T1000 (cell line): ENCODE measurements at places on chromosomes 11 and 22.

DNA sequence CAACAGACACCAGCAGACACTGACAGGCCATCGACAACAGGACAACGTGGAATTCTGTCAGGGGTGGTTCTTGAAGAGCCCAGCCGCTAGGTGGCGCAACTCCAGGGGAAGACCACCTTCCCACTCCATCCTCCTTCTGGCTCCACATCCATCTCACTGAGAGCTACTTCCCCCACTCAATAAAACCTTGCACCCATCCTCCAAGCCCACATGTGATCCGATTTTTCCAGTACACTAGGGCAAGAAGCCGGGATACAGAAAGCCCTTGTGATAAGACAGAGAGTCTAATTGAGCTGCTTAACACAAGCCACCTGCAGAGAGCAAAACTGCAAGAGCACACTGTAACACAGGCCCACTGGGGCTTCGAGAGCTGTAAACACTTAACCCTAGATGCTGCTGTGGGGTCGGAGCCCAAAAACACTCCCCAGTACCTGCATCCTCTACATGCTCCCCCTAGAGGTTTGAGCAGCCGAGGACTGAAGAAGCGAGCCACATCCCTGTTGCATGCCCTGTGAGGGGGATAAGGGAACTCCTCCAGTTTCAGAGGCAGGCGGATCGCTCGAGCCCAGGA is 11.5 kb upstream of the RAB39A start:
- DNase-seq, result no peak

DNA sequence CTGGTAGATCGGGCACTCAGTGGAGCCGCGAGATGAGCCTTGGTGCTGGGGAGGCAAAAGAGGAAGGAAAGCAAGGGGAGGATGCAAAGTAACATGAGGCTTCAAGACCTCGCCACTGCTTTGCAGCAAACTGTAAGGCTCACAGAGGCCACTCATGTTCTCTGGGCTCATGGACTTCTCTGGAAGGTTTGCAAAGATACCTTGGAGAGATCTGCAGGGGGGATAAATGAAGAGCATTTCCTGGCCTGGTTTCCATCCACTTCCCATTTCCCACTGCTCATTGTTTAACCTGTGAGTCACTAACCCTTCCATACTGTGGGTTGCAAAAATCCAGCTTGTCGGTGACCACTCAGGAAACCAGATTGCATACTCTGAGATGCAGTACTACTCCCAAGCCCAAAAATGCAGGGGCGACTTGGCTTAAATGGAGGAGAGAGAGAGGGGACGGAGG is 38.5 kb downstream of the OSBP2 start:
- DNase-seq, result no peak

DNA sequence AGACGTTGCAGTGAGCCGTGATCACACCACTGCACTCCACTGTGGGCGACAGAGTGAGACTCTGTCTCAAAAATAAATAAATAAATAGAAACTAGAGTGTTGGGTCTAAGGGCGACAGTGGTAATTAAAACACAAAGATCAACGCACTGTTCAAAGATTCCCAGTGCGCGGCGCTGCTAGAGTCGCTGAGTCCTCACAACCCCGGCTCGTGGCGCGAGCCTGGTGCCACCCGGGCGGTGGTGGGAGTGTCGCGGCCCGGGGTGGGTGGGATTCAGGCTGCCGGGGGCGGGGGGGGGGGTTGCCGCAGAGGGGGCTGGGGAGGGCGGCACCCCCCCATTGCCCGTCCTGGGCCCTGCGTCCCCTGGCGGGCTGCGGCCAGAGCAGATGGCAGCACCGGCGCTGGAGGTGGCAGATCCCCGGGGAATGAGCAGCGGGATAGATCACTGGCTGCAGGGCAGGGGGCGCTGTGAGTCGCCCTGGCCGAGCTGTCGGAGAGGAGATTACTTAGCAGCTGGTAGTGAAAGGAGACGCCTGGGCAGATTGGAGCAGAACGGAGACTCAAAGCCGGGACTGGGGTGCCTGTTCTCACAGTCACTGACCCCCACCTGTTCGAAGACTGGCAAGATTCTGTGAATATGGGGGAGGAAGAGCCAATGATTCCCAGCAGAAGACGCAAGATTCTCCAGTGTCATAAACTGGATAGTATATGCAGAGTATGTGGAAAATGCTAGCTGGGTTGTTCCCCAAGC is 30.2 kb upstream of the APOBEC3A start:
- no peak for DNase-seq

- no peak for DNase-seq
Observed at GRCh38 chr11:9838961-9839360, 175.1 kb downstream of the SWAP70 start.

DNA sequence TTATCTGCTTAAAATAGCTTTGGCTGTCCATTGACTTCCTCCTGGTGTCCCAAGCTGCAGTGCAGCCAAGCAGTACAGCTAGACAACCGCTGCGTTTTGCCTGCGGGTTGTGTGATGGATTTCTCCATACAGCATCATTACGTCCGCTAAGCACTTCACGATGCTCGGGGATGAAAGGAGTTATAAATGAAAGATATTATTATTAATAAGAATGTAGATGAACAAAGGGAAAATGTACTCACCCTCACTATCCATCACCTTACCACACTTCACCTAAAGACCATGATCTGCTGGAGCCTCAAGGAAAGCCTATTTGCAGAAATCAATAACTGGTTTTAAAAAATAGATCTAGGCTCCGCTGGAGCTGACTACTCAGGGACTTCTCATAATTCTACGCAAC is 509.1 kb downstream of the OPCML start:
- no peak for DNase-seq

- DNase-seq, result no peak
Observed at GRCh38 chr11:79052544-79052943, 388.3 kb downstream of the TENM4 start.

DNA sequence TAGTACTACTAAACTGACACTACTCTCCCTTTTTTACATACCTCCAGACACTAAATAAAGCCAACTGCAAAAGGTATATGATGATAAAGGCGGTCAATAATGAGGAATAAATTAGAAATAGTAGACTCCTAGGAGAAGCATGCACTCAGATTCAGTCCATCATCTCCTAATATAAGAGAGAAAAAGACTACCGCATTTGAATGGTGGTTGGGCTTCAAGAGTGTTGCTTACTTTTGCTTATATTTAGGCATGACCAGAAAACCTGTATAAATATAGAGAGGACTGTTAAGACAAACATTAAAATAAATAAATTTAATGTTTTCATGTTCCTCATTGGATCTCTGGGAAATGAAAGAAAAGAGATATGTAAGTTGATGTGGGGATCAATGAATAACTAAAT is 1137.0 kb downstream of the FAM181B start:
- DNase-seq, result no peak

- DNase-seq, result no peak
Observed at GRCh38 chr11:47905358-47906059, 57.4 kb upstream of the NUP160 start.

GRCh38 chr11:12188548-12189317 is 78.3 kb downstream of the MICAL2 start:
- no peak for DNase-seq

DNA sequence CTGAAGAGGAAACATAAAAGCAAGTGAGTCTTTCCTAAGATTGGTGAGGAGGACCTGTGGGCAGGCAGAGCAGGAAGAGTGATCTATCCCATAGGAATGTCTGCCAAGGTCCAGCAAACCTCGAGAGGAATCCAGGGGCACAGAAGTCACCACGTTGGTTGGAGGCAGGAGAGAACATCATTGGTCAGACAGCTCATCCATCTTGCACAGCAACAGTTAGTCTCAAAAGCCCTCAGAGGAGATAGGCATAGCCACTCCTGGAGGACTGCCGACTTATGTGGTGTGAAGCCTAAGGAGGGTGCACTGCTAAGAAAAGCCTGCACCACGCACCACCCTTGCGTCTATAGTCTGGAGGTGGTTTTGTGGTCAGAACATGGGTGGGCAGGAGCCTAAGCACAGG is 109.1 kb downstream of the RASSF10 start:
- peak; percentile 70 for DNase-seq

- DNase-seq, result no peak
Observed at GRCh38 chr11:72869831-72870230, 55.6 kb downstream of the ATG16L2 start.

- no peak for DNase-seq
Observed at GRCh38 chr11:92390783-92391182, 166.2 kb downstream of the FAT3 start.

- no peak for DNase-seq
Observed at GRCh38 chr11:73321604-73322381, 13.7 kb downstream of the ARHGEF17 start.

GRCh38 chr11:68977781-68978625 is 2.8 kb downstream of the MRGPRD start:
- DNase-seq, result no peak

- no peak for DNase-seq
Observed at GRCh38 chr11:134170919-134171281, 52.9 kb downstream of the NCAPD3 start.

DNA sequence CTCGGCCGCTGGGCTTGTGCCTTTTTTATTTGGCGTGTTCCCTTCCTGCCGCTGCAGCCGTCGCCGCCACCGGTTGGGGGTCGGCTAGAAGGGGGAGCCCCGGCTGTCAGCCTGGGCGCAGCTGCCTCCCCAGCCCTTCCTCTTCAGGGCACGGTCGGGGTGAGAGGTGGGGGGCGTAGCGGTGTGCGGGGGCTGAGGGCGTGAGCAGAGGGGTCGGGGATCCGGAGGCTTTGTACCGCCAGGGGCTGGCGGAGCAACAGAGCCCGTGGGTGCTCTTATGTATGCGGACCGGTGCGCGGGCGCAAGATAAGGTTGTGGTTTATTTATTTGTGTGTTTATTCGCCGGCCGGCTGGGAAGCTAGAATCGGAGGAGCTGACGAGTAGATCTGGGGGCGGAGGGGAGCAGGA is 477 bp downstream of the ZBTB16 start:
- DNase-seq, result no peak

DNA sequence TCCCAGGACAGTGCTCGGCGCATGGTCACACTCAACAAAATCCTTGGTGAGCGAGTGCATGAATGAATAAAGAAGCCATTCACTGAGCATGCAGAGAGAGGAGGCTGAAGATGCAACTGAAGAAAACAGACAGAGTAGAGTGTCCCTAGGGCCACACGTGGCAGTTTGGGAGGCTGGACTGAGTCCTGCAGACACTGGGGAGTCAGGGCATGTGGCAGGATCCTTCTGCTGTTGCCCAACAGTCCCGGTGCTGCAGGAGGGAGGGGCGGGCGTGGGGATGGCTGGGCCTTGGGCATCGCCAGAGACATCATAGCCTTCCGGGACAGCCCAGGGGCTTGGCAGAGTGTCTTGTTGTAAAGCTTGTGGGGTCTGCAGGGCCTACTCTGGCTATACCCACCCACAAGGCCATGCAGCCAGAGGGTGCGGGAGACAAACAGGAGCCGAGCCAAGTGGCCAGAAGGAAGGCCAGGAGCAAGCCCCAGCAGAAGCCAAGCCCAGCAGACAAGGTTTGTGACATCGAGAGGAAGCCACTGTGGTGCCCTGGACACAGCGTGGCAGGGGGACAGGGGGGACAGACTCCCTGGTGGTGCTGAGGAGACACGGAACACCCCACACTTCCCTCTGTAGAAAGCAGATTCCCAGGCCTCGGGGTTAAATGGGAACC is 26.7 kb upstream of the FBLN1 start:
- DNase-seq, result no peak

DNA sequence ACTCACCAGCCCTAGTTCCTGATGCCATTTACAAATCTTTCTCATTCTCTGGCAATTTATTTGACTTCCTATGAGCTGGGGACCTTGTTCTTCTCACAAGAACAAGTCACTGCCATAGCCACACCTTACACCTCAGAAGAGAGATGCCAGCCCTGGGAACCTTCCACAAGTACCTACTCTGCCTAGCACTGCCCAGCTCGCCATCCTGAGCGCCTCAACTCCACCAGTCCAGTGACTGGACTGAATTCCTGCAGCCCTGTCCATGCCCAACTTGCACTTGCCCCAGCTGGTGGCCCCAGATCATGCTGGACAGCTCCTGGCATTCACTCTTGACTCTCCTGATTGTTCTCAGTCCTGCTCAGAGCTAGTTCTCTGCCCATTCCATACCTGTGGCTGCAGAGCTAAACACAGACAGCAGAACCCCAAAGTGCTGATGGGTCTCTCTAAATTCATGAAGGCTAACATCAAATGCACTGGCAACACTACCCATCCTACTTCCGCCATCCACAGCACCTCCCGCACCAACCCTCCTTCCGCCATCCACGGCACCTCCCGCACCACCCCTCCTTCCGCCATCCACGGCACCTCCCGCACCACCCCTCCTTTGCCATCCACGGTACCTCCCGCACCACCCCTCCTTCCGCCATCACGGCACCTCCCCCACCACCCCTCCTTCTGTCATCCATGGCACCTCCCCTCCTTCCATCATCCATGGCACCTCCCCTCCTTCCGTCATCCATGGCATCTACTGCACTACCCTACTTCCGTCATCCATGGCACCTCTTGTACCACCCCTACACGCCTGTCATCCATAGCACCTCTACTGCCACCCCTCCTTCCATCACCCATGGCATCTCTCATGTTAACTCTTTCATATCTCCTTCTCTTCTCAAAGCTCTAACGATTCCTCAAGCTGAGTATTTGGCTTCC is 23.6 kb upstream of the SLC25A1 start:
- no peak for DNase-seq

DNA sequence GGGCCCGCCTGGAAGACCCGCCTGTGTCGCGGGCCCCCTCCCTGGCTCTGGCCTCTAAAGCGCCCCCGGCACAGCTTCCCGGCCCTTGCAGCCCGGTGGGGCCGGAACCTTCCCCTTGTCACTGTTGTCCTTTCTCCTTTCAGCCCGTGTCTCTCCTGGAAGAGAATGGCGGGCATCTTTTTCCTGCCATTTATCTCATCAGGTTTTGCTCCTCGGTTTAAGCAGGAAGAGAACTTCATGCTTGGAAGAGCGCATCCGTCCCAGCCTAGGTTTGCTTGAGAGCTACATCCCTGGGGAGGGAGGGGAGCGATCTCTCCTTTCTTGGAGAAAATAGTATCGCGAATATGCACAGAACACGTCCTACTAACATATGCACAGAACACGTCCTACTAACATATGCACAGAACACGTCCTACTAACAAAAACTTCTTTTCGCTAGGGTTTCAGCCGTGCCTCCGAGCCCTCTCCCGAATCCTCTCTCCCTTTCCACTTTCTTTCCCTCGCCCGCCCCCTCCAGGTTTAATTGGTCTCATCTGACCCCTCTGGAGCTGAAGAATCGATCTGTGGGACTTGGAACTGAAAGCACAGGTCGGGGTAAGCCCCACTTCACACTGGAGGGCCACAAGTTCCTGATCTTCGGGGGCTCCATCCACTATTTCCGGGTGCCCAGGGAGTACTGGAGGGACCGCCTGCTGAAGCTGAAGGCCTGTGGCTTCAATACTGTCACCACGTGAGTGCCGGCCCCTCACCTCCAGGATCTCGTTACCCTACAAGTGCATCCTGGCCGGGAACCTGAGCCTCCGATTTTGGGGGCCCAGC is 1.2 kb downstream of the GLB1L3 start:
- DNase-seq, result no peak

- no peak for DNase-seq
Observed at GRCh38 chr11:8333811-8334401, 70.2 kb upstream of the LMO1 start.

GRCh38 chr11:88813233-88813915 is 252.4 kb downstream of the GRM5 start:
- no peak for DNase-seq
